ENCODE measurements at places on chromosomes 6 and 20.

DNA sequence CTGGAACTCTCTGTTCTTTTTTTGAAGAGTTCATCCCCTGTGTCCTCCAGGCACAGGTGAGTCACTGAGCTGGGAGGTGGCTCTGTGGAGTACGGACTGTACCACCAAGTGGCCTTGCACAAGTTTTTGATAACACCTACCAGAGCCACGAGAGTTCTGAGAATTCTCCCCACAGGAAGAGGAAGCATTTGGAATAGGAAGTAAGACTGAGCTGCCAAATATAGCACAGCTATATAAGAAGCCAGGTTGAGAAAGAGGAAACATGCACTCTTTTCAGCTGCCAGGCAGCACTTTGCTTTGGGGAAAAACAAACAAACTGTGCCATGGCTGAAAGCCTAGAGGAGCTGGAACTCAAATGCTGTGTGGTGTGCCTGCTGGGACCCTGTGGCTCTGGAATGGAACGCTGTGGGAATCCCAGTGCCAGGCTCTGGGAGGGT is 70.8 kb upstream of the RIPOR2 start:
- no peak for DNase-seq

- DNase-seq = no peak
These were observed 247.9 kb downstream of the ANKRD60 start for GRCh38 chr20:57980506-57980905.

DNA sequence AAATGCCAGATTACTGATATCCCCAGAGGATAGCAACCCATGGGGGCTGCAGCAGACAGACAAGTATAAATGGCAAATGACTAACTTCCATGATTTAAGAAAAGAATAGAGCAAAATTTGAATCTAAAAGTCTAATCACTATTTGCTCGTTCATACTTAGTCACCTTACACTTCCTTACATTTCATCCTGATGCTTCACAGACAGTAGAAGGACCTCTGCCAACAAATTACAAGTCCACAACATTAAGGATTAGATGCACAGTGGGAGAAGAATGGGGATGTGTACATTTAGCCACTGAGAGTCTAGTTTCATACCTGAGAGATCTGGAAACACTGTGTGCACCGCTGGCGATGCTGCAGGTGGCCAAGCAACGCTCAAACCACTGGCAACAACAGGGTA is 72.4 kb downstream of the FYN start:
- DNase-seq = no peak

DNA sequence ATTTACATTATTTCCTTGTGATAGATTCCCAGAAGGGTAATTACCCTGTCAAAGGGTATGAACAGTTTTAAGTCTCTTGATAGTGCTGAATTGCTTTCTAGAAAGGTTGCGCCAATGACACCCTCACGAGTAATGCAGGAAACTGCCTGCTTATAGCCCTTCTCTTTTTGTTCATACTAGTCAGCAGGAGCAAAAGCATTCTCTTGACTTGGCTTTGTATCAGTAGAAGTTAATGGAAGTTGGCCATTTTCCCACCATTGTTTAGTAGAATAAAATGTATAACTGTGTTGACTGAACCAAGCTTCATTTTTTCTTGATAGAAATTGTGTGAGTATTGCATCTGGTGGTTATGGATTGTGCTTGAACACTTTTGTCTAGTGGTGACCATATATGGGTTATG is 100.1 kb downstream of the FARS2 start:
- DNase-seq = no peak

- DNase-seq = no peak
These were observed 4.4 kb downstream of the STX16 start for GRCh38 chr20:58655328-58656107.

DNA sequence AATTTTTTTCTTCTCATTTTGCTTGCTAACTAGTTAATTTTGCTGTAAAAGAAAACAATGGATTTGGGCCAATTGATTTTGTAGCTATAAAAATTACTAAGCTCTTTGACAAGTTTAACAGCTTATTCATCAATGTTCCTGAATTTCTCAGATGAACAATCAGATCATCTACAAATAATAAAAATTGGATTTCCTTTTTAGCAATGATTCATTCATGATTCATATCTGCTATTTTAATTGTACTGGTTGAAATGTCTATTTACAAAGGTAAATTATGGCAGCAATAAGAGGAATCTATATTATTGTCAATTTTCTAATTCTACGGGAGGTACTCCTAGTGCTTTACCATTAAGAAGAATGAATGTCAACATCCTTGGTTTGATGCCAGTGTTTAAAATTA is 178.8 kb upstream of the BTBD3 start:
- no peak for DNase-seq

DNA sequence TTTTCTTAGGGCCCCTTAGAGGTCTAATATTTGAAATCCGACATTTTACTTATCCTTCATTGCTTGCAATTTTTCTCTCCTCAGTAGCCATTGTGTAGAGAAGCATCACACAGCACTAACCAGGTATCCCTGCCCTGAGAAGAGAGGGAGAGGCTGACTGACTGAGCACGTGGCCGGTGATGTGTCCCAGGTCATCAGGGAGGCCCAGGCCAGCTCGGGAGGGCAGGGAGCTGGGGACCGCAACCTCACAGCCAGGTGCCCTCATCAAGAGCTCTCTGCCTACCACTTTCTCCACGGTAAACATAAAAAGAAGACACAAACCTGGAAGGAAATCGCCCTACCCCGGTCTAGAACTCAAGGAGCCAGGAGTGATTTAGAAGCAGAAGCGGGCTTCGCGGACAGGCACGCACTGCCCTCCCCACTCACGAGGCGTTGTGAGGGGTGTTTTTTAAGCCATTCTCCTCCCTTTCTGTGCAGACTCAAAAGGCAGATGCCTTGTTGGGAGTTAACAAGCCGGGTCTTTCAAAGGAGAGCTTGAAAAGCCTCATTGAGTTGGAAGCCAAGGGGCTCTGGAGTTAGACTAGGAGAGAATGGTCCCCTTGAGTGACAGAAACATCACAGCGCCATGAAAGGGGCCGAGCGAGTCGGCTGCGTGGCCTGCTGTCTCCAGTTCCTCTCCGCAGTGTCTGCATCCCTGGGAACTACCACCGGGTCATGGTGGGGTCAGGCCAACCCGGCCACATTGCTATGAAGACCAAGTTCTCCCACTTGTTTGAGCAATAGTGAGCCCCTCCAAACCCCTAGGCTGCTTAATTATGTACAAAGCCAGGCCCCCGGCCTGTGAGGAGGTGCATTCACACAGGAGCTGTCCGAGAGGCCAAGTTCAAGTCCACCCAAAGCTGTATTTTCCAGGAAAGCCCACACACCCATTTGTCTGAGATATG is 285.4 kb downstream of the CDH4 start:
- no peak for DNase-seq

- no peak for DNase-seq
These were observed 145.5 kb downstream of the BTBD3 start for GRCh38 chr20:12063106-12063684.

DNA sequence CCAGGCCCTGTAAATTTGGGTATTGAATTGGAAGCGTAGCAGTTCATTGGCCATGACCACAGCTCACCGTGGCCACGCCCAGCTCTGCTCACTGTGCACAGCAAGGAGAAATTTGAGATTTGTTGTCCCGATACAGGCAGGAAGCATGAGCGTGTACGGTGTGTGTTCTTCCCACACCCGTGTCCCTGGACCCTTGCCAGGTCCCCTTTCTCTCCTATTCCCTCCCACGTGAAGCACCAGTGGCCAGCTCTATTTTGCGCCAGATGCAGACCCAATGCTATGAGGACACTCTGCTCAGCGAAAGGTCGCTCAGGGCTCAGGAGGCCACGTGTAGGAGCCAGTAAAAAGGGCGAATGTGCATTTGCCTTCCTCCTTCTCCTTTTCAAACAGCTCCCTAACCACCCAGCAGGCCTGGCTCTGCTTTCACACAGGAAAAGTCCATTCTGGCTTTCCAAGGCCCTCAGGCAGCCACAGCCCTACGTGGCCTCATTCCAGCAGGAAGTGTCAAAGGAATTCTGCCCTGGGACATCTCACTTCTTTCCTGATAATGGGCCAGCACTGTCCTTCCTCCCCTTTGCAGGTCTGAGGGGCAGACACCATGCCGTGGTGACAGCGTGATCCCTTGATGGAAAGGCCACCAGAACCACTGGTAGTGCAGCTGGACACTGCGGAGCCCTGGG is 499.2 kb upstream of the CDH4 start:
- no peak for DNase-seq

DNA sequence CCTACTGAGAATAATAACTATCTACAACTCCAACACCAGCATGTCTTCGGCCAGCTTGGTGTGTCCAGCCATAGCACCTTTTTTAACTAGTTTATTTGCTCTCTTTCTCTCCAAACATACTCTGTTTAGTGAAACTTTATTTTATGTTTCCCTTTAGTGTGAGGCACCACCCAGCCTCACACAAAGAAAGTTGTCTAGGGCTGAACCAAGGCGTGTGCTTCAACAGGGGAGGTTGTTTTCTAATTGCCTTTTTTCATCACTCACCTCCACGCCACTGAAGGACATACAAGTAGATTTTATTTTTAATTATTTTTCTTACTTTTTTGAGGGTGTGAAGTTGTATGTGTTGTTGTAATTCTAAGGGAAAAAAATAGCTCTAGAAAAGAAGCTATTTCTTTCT is 125.6 kb upstream of the MARCKS start:
- DNase-seq = no peak

- peak; percentile 45 for DNase-seq
These were observed 310.3 kb downstream of the CLVS2 start for GRCh38 chr6:123306334-123306733.

GRCh38 chr6:80316686-80317231 is 210.3 kb downstream of the BCKDHB start:
- DNase-seq = no peak

- DNase-seq = no peak
These were observed 8.8 kb upstream of the EDEM2 start for GRCh38 chr20:35155936-35156335.

DNA sequence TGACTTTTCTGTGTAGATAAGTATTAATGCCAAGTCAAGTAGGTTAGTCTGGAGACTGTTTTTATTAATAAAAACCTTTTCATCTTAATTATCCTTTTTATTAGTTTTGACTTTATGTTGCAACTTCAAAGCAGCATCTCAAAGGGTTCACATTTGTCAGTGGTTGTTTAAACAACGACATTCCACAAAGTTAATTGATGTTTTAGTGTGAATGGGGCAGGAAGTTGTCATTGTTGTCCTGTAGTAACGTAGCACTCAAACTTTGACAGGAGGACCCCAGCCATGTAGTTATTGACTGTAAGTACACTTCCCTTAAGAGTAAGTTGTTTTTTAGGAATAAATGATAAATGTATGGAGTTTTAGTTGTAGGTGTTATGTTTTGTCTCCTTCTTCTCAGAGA is 11.3 kb downstream of the SLC16A10 start:
- DNase-seq = no peak

- DNase-seq = peak; percentile 86
These were observed 23.0 kb downstream of the ZBP1 start for GRCh38 chr20:57596998-57597939.

DNA sequence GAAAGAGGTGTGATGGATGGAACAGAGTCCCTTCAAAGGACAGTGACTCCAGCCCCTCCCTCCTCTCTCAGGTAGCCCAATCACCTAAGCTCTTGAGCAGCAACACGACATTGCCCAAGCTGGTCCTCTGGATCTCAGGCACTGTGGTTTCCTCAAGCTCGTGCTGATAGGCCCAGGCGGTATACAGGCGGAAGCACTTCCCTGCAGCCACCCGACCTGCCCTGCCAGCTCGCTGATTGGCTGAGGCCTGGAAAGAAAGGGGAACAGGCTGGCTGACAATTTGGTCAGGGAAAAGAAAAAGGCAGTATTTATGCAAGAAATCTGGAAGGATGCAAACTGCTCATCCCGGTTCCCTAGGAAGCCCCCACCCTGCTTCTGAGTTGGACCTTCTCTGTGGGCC is 9.6 kb downstream of the C6orf136 start:
- no peak for DNase-seq

- no peak for DNase-seq
These were observed 11.9 kb upstream of the PLAGL1 start for GRCh38 chr6:144019929-144020328.

DNA sequence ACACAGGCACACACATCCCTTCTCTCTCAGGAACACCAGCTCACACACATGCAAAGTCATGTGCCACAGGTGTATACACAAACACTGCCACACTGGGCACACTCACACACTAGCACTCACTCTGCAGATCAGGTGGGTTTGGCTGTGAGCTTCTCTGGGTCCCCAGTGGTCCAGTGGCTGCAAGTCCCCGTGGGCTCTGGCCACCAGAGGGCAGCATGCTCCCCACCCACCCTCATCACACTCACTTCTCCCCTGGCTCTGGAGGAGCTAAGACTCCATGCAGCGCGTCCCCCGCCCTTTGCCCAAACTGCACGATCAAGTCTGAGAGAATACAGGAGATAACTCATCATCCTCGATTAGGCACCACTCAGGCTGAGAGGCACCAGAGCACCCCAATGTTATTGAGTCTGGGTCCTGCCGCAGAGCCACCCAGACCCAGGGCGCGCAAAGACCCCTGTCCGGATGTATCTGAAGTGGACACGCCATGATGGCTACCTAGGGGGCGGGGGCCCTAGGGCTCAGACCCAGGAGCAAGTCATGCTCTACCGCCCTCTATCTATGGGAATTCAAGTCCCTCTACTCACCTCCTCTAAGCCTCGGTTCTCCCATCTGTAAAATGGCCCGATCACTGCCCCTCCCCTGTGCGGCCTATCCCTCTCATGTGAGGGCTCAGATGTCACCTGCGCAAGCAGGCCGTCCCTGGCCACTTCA is 90.5 kb downstream of the GRM4 start:
- DNase-seq = peak; percentile 85

GRCh38 chr20:37245216-37246150 is 16.1 kb downstream of the GHRH start:
- DNase-seq = no peak

- DNase-seq = no peak
These were observed 74.9 kb downstream of the FOXO3 start for GRCh38 chr6:108635505-108636226.

DNA sequence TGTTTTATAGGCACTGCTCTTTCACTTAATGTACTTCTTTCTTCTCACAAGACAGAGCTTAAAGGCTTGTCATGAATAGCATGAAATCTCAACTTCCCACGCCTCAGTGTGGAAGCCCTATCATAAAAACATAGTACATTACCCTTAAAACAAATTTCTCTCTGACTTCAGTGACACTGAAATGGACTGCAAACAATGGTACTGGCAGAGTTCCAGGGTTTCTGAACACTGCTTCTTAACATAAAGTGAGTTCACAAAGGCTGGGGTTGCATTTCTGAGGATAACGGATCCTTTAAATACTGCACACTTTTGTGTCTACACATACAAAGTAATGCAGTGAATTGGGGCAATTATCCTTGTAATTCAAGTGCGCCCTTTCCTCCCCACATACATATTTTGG is 32.3 kb upstream of the PLEKHG1 start:
- DNase-seq = no peak

- no peak for DNase-seq
These were observed 163.9 kb downstream of the IBTK start for GRCh38 chr6:82083646-82084045.

- no peak for DNase-seq
These were observed 91.7 kb downstream of the NKAIN2 start for GRCh38 chr6:123895346-123895745.
